Ecto neural progenitor cell (in vitro differentiated cells): ENCODE measurements at places on chromosomes 5 and 9.

- no peak for DNase-seq
Measured at GRCh38 chr9:87829756-87830155, 52.9 kb upstream of the SPATA31E1 start.

DNA sequence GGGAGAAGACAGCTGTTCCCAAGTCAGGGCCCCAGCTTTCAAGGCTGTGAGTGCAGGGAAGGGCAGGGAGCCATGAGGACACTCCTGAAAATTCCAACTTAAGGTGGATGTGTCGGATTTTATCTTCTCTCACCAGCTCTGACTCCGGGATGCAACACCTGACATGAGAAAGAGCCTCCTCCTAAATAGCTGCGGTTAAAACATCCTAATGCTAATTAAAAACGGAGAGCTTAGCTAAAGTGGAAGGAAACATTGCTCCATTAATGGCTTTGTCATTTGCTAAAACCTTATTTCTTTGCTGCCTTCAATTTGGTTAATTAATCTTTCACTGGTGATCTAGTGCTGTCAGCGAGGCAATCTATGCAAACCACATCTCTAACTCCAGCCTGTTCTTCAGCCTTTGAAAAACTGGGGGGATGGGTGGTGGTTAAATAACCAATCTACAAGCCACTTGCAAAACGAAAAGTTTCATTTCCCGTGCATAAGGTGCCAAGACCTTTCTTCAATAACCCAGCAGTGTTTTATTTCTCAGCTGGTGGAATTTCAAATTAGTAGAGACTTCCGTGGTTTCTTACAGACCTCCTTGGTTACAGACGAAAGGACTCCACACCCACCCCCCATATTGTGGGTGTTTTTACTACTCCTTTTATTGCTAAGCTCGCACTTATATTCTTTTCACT, 379.6 kb downstream of the MLLT3 start:
- no peak for DNase-seq

DNA sequence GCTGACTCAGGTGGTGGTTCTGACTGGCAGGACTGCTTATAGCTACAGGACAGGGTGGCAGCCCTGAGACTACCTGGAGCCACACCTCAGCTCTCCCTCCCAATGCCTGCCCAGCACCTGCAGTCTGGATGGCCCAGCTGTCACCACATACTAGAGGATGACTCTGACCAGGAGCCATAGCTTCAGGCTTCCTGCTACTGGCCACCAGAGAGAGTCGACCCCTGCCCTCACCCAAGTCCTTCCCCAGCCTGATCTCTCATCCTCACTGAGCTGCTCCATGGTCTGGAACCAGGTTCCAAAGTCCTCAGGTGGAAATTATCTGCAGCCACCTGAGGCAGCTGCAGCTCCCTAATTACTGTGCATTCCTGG, 25.6 kb upstream of the TDRD7 start:
- no peak for DNase-seq

DNA sequence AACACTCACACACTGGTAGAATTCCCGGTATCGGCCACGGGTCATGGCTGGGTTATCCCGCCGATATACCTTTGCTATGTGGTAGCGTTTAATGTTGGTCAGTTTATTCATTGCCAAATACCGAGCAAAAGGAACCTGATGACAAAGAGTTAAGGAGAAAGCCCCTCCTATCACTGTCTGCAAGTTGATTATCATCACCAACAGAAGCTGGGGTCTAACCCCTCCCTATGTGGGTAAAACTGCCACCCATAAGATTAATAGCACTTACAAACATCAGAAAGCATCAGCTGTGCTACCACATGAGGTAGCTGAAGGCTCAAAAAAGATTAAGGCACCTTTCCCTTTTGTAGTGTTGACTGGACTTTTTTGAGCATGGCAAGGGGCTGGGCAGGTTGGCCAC, 5.6 kb upstream of the DND1 start:
- no peak for DNase-seq

GRCh38 chr9:131348631-131349521, 45.0 kb upstream of the PRRC2B start:
- no peak for DNase-seq

- DNase-seq = no peak
Measured at GRCh38 chr9:32940740-32941139, 60.7 kb downstream of the APTX start.

- DNase-seq = no peak
Measured at GRCh38 chr9:14373336-14373666, 59.4 kb upstream of the NFIB start.

GRCh38 chr5:135443161-135443960, 3.8 kb downstream of the DCANP1 start:
- DNase-seq = peak; percentile 43

GRCh38 chr5:59021837-59022514, 439.1 kb downstream of the RAB3C start:
- DNase-seq = no peak

DNA sequence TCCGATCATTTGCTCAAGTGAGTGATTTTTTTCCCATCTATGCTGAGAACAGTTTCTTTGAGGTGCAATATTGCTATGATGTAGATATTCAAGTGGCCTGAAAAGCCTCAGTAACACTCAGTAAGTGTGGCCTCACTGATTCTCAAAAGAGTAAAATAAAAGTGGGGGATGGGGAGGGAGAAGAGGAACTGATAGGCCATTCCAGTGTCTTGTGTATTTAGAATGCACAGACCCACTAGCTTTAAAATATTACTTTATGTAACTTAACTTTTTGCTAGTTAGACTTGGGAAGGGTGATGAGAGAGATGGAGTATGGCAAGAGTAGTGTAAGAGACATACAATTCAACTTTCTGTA, 79.5 kb upstream of the ZNF608 start:
- DNase-seq = no peak

GRCh38 chr5:22926574-22926973, 73.4 kb upstream of the CDH12 start:
- no peak for DNase-seq

- no peak for DNase-seq
Measured at GRCh38 chr5:35464757-35465156, 152.9 kb upstream of the SPEF2 start.

DNA sequence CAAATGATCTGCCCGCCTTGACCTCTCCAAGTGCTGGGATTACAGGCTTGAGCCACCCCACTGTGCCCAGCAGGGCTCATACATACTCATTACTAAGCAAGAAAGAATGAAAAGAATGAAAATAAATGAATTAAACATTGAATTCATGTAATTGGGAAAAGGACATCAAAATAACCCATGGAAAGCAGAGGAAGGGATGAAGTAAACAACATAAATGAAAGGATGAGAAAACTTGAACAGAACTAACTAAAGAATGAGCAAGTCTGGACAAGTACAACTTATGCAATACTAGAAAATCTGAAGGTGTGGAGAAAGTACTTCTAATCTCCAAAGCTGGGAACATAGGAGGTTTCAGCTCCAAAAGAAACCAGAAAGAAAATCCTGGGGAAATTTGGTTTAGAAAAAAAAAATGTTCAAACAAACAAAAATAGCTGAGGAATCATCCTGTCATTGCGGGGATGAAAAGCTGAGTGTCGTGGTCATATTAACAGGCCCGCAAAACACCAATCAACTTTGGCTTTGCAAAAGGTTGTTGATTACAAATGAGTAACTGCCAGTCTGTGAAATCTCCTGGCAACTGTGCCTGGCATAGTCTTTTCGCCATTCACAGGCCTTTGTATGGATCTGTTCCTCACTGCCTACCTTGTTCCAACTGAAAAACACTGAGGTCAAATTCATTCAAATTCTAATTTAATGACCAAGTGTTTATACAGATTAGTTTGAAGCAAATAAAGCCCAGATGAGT, 2.3 kb upstream of the AK3 start:
- DNase-seq = no peak

DNA sequence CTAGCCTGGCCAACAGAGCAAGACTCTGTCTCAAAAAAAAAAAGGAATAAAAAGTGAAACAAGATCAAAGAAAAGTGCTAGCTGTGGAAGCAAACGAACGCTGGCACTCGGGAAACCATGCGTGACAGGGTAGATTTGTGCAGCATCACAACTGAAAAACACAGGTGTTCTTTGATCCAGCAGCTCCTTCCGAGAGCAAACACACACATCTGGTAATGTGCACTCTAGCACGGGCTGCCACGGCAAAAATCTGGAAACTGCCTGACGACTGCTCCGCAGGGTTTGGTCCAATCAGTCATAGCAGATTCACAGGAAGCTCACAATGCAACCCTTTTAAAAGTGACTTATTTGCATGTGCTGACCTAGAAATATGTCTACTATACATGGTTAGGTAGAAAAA, 80.0 kb downstream of the SYK start:
- DNase-seq = peak; percentile 23

GRCh38 chr5:72956324-72957140, 691 bp downstream of the FCHO2 start:
- DNase-seq = peak; percentile 78

DNA sequence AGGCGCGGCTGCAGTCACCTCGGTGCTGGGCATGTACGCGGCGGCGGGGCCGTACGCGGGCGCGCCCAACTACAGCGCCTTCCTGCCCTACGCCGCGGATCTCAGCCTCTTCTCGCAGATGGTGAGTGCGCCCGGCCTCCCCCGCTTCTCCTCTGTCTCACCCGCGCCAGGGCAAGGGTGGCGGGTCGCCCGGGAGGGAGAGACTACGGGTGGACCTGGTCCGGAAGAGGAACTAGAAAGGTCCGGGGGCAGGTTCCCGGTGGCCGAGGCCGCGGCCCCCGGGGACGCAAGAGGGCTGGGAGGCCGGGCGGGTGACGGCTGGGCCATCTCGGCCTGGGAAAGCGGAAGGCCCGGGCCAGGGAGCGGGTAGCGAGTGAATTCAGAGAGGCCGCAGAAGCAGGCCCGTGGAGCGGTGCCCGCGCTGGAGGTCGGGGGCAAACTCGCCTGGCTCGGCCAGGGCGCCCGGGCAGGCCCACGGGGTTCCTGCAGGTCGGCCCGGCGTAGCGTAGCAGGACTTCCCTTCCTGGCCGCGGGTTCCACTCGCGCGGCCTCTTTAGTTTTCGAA, 711 bp downstream of the IRX1 start:
- peak; percentile 63 for DNase-seq

DNA sequence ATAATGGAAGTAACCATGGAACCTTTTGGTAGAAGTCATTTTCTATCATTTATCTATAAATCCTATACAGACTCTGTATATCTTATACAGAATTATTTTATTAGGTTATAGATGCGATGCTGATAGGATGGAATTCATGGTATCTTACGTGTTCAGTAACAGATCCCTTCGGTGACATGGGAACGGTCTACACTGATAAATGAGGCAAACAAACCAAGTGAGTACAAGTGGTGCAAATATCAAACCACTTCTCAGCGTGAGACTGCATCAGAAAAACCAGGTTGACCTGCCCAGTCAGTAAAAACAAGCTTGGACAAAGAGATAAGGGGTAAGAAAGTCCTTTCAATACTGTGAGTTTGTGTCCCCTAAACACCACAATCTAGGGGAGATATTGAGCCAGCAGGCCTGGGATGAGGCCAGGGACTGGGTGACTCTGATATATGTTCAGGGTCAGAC, 215.5 kb downstream of the GAPVD1 start:
- DNase-seq = no peak

DNA sequence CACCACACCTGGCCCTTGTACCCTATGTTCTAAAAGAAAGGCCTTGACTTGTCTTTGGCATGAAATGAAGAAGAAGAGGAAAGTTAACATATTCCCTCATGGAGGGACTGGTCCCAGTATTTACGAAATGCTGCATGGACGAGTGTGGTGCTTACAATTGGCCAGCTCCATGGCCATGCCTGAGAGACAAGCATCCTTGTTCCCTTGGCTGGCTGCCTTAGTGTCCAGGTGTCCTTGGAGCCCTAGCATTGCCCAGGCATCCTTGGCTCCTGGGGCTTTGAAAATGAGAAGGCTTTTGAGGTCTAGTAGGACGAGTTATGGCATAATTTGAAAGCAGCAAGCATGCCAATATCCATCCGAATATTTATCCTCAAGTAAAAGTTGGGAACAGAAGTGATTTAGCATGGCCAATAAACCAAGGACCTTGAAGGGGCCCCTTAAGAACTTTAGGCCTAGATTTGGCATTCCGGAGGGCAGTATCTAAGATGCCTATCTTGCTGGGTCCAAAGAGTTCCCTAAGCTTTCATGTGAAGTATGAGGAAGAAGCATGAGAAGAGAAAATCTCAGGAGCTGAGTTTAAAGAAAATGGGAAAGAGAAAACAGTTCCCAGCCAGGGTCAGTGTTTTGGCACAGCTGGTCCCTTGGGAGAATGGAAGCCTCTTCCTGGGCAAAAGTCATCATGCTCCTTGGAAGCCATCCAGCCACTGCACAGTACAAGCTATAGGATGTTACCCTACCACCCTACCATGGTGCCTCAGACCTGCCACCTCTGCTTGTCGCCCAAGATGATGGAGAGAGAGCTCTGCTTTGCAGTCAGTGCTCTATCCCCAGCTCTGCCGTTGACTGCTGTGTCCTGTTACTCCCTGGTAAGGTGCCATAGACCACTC, 91.0 kb downstream of the AOPEP start:
- no peak for DNase-seq

- no peak for DNase-seq
Measured at GRCh38 chr5:6805841-6806240, 92.6 kb downstream of the TENT4A start.

- DNase-seq = no peak
Measured at GRCh38 chr5:149563466-149563865, 12.2 kb upstream of the CSNK1A1 start.

DNA sequence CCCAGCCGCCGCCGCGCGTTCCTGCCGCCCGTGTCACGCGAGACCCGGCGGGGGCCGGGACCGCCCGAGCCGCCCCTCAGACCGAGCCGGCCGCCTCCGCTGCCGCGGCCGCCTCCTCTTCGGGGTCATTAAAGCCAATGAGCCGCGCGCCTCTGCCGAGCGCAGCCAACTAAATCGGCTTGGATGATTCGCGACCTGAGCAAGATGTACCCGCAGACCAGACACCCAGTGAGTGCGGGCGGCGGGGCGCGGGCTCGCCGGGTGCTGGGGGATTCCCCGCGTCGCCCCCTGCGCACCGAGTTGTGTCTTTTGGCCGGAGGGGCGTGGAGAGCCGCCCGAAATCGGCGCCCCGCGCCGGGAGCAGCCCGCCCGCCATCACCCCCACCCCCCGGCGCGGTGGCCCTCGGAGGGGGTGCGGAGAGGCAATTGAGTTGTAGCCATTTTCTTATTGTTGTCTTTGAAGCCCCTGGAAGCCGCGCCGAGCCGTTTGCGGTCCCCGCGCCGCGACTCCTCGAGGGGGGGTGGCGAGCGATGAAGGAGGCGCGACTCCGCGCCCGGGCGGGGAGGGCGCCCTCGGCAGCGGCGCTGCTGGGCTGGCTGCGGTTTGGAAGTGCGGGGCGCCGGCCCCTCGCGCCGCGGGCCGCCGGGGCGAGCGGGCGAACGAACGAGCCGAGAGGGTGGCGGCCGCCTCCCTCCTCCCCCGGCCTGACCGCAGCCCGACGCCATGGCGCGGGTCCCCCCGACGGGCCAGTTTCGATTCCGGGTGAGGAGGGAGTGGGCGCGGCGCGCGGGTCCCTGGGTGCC, 1.0 kb downstream of the TLE4 start:
- DNase-seq = peak; percentile 71

DNA sequence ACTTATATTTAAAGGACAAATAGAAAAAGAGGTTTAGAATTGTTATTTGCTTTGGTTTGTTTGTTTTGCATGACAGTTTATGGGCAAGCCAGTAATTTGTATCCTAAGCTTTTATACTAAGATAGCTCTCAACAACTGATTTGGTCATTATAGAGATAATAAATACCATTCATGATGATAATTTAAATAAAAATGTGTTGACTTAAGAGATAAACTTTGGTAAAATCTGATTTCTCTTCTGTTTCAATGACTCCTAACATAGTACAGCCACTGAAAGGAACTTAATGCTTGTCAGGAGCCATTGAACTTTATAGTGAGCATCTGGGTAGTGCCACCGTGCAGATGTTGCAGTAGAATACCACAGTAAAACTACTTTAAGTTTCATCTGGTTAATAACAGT, 160.7 kb upstream of the ACOT12 start:
- no peak for DNase-seq
